ENCODE measurements at places on chromosomes 2 and 18.

GRCh38 chr2:43341959-43342757 is 115.8 kb upstream of the ZFP36L2 start:
- DNase-seq: no peak

GRCh38 chr2:8680822-8681760 is 765 bp upstream of the ID2 start:
- DNase-seq: peak; percentile 69

GRCh38 chr2:85276571-85277118 is 51.1 kb downstream of the TGOLN2 start:
- DNase-seq: no peak

- no peak for DNase-seq
These were observed 9.5 kb downstream of the PNO1 start for GRCh38 chr2:68167186-68167585.

- no peak for DNase-seq
These were observed 45.5 kb upstream of the LDAH start for GRCh38 chr2:20868377-20868776.

DNA sequence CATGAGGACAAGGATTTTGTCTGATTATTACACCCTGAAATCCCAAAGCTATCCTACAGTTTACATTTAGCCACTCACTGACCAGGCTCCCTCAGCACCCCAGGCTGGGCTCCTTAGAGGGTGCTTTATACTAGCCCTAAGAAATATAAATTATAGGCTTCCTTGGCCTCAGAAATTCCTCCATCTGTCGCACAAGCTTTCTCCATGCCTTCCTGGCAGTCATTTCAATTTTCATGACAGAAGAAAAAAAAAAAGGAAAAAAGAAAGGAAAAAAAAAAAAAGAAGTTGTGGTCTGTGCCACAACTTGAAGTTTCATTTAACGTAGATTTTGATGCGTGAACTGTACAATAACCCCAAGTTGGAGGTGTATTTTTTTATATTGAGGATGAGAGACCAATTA is 719.5 kb downstream of the BCL11A start:
- DNase-seq: no peak

DNA sequence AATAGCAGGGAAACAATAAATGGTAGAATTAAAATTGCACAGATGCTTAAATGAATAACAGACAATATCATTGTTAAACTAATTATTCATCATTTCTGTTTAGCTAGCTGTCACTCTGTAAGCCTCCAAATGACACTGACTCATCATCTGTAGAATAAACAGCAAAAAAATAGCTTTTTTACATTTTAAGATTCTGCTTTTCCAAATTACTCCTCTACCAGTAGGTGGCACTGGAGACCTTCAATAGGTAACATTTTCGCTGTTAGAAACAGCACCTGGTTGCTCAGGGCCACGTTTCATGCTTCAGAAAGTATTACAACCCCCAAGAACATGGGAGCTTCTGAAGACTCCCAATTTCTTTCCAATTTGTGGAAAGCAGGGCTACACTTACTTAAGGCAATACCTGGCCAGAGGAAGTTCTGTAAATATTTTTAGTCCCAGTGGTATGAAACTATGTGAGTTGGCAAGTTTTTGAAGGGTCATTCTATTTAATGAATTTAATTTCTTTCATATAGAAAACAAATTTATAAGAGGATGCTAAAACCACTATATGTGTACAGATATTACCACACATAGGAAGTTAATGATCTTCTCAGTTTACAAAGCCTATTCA is 45.4 kb downstream of the TTN start:
- DNase-seq: peak; percentile 35

- DNase-seq: peak; percentile 17
These were observed 46.6 kb downstream of the KCMF1 start for GRCh38 chr2:85017411-85018048.

DNA sequence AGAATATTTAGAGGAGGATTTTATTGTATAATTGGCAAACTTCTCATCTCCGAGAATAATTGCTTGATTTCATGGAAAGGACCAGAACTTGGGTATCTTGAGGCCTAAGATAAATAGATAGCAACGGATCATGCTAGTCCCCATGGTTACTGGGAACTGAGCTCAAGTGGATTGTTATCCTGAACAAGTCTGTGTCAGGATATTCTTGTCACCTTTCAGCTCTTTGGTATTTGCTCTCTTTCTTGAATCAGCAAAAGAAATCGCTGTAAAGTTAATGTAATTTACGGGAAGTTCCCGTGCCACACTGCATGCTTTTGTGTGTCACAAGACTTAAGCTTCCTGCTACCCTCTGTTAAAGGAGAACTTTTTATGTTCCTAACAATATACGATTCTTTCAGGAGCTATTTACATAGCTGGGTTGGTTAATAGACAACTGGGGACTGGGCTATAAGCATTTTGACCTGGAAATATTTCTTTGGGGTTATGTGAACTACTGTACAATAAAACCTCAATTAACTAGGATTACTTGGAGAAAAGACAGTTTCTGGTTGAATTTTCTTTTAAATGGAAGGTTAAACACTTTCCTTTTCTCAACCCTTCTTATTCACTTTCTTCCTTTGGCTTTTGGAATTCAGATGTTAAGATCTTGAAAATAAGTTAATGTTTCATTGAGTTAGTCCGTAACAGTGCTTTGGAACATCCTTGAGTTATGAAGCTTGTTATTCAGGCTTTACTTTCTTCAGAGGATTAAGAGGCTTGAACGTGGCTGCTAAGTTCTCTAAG is 151.2 kb downstream of the FMNL2 start:
- DNase-seq: peak; percentile 54

DNA sequence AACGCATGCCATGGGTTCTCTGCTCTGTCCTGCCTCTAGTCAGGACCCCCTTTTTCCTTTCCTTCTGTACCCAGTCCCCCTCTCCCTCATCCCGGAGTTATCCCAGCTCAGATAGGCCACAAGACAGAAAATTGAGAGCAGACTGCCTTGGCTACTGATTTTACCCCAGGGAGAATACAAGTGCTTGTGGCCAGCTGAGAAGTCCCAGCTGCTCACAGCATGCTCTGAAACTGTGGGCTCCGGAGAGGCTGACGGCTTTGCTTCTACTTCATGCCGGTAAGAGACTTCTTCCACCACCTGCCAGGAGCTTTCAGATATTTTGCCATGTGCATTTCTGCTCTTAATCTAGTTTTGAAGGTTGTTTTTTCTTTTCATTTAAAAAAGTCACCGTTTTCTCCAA is 20.0 kb upstream of the SIX2 start:
- DNase-seq: no peak

DNA sequence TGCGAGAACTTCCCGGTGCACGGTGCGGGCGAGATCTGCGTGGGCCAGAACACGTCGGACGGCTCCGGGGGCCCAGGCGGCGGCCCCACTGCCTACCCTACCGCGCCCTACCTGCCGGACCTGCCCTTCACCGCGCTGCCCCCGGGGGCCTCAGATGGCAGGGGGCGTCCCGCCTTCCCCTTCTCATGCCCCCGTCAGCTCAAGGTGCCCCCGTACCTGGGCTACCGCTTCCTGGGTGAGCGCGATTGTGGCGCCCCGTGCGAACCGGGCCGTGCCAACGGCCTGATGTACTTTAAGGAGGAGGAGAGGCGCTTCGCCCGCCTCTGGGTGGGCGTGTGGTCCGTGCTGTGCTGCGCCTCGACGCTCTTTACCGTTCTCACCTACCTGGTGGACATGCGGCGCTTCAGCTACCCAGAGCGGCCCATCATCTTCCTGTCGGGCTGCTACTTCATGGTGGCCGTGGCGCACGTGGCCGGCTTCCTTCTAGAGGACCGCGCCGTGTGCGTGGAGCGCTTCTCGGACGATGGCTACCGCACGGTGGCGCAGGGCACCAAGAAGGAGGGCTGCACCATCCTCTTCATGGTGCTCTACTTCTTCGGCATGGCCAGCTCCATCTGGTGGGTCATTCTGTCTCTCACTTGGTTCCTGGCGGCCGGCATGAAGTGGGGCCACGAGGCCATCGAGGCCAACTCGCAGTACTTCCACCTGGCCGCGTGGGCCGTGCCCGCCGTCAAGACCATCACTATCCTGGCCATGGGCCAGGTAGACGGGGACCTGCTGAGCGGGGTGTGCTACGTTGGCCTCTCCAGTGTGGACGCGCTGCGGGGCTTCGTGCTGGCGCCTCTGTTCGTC is 1.7 kb downstream of the FZD7 start:
- DNase-seq: peak; percentile 68

DNA sequence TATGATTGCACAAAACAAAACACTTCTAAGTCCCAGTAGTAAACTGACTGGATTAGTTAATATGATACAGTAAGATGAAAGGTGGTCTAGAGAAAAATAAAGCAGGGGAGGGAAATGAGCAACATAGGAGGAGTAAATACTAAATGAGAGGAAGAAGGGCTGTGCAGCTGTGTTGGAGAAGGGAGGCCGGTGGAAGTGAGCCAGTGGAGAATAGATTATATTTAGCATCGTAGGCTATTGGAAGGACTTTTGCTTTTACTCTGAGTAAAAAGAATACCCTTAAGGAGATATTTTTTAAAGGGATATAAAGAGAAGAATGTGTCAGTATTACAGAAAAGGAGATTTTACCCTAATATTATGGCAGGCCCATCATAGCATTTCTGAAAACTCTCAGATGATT is 12.7 kb downstream of the WDR75 start:
- DNase-seq: no peak

DNA sequence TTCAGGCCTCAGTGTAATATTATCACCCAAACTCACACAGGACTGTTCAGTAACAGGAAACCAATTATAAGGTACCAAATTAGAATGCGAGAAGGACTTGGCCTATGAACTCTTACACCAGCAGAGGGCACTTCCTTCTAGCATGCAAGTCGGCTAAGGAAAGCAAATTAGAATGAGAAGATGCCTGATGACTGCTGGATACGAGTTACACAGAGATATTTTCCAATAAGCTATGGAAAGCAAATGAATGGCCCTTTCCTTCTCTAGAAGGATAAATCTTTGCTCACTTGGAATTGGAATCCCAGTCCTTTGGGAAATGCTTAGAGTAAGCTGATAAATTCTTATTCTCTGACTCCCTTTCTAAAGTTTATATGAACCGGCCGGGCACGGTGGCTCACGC is 109.8 kb downstream of the AP1S3 start:
- peak; percentile 57 for DNase-seq

DNA sequence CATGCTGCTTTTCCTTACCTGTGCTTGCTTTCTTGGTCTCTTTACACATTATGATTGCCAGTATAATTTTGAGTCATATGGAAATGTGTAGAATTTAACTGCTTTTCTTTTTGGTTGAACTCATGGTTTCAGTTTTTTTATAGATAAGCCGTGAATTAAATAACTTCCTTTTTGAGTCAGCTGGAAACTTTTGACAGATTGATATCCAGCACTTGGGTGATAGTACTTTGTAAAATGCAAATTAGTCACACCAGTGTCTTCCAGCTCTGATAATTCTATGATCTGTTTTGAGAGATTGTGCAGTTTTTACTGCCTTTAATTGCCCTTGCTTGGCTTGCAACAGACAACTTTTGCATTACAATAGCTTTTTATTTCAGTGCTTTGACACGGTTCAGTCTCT is 86.4 kb downstream of the NCOA1 start:
- no peak for DNase-seq

DNA sequence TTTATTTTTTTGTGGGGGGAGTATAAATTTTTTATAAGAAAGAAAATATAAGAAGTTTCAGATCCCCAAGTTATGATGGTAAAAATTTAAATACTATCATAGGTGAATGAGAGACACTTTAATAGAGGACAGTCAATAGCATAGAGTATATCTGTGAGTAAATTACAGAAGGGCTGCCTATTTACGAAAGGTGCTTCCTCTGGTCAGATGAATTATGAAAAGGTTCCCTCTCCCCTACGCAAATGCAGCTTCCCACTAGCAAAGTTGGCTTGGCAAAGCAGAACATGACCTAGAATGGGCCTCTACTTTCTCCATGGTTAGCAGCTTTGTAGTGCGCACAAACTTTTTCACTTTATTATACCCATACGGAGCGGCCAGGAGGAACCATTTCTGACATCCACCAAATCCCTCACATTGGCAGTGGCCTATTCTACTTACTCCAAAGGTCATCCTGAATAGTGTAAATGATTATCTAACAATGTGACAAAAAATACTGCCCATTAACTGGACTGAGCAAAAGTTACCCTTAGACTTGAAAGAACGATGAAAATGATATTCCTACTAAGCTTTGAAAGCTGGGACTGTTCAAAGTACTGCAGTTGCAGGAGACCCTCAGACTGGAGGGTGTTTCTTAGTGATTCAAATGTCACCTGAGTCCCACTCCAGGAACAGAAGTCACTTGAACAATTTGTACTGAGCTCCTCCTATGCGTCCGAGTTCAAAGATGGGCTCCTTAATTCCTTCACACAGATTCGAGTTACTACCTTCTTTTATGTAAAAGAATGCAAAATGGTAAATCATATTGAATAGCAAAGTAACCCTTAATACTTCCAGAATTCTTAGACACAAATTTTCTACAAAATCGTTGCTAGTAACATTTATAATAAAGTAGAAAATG is 148.5 kb downstream of the NOL4 start:
- DNase-seq: no peak

DNA sequence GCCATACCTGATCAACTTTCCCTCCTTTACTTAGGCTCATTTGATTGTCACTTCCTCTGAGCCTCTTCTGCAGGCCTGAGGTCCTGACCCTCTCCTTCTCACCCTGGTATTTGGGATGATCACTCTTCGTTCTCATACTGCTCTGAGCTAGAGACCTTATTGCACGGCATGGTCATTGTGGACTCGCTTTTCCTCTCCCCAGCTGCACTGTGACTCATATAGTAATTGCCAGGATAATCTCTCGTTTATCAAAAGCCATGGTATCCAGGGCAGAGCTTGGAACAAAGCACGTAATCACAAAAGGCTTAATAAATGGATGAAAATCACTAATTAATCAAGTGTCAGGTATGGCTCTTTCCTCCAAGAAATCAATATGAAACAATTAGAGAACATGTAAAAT is 40.9 kb upstream of the TRIB2 start:
- no peak for DNase-seq

DNA sequence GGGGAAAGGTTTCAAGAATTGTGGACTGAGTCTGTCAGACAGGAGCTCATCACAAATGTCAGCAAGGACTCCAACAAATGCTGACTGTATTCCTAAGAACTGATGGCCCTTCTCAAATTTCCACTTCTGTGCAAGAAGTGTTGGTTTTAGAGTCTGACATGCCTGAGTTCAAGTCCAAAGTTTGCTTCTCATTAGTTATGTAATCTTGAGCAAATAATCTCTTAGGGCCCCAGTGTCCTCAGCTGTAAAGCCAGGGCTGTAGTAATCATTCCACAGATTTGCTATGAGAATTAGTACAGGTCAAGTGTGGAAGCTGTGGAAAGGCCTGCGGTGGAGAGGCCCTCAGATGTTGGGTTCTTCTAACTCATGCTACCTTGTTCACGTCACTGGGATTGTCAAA is 23.9 kb downstream of the MEP1B start:
- DNase-seq: no peak

GRCh38 chr18:67805261-67805660 is 288.7 kb upstream of the DSEL start:
- no peak for DNase-seq

GRCh38 chr18:79329786-79330185 is 65.9 kb upstream of the NFATC1 start:
- DNase-seq: no peak

GRCh38 chr2:85799215-85799956 is 45.6 kb downstream of the ATOH8 start:
- no peak for DNase-seq

GRCh38 chr2:20986024-20986939 is 57.6 kb downstream of the APOB start:
- no peak for DNase-seq

- DNase-seq: no peak
These were observed 223.8 kb upstream of the SYT4 start for GRCh38 chr18:43501099-43501498.

Measured in left kidney (tissue), 8 donors.